Colonic mucosa (tissue), 4 donors: ENCODE measurements at places on chromosomes 11 and 22. TPM values are rescaled to one million over a fixed set of nuclear protein-coding genes. Genes with fewer than 3 reads are reported as not detected.

DNA sequence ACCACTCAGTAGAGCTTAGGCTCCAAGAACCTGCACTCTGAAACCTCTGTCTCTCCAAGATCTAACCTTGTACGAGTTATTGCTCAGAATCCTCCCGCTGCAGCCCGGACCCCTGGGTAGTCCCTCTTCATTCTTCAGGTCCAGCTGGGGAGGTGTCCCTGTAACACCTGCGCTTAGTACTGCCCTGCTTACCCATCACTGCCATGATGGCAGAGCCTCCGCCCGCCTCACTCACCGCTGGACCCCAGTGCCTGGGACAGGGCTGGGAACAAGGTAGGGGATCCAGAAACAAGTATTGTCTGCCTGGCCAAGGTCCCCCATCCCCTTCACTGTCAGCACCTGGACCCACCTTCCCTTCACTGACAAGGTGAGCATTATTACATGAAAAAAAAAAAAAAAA is 50.3 kb downstream of the THAP12 start:
- H3K4me1 ChIP-seq, result no peaks in the 10 kb centered on the region
- no peak for DNase-seq
- no peak overlapping the region for H3K27ac ChIP-seq
- H3K27me3 ChIP-seq, result no peaks in the 10 kb centered on the region

GRCh38 chr11:68051191-68052136 is 12.6 kb downstream of the TCIRG1 start:
- no peak overlapping the region for H3K4me3 ChIP-seq
- H3K4me1 ChIP-seq, result no peaks in the 10 kb centered on the region
- DNase-seq, result no peak
- no peak overlapping the region for H3K27ac ChIP-seq
- H3K36me3 ChIP-seq, result peaks cover 15% of the 10 kb centered on the region
- H3K27me3 ChIP-seq, result no peaks in the 10 kb centered on the region

- H3K4me3 ChIP-seq, result no peak overlapping the region
- peaks cover 3% of the 10 kb centered on the region for H3K27me3 ChIP-seq
- no peak for DNase-seq
- no peaks in the 10 kb centered on the region for H3K36me3 ChIP-seq
Observed at GRCh38 chr22:16603448-16603768, 10.8 kb upstream of the CCT8L2 start.

The DCPS gene
- total RNA-seq, result 17.2 TPM

The TRIM22 gene
- total RNA-seq, result 17.7 TPM

The BAIAP2L2 gene
- total RNA-seq, result 59.1 TPM
